OCI-M1 (cell line): ENCODE measurements at places on chromosomes 12 and 14.

- DNase-seq = no peak
Measured at GRCh38 chr12:88318726-88319125, 176.6 kb downstream of the TMTC3 start.

GRCh38 chr14:89215531-89215930 lies 201.5 kb downstream of the FOXN3 start:
- DNase-seq = no peak

DNA sequence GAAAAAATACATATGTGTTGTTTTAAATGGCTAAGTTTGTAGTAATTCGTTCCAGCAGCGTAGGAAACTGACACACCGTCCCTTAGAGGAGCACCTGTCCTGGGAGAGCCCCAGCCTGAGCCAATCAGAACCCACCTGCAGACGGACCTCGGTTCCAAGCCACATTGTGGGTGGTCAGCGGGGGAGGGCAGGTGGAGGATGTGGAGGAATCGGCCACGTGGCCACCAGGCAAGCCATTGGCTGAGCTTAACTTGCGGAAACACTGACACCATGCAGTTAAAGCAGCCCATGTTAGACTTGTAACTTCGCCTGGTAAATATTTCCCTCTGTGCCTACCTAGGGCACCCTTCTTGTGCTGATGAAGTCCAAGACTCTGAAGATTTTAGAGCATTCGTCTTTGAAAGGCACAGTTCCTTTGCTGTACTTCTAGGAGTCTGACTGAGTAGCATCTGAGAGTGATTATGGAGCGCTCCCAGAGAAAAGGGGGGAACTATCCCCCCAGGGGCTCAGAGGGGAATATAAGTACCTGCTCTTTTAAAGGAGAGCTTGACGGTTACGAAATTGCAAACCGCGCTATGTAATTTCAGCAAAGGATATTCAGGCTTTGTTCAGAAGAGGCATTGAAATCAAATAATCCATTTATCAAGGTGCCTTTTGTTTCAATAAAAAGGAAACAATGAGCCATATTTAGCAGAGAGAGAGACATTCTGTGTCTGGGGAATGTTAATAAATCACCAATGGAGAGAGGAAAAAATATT lies 135.7 kb downstream of the TMEM132C start:
- DNase-seq = no peak

- peak; percentile 93 for DNase-seq
Measured at GRCh38 chr12:58575256-58575655, 345.0 kb downstream of the LRIG3 start.

- no peak for DNase-seq
Measured at GRCh38 chr12:113154351-113154973, 4.9 kb downstream of the CFAP73 start.

GRCh38 chr12:28800129-28800528 lies 348.9 kb upstream of the FAR2 start:
- no peak for DNase-seq

- no peak for DNase-seq
Measured at GRCh38 chr14:58863661-58864345, 226.0 kb downstream of the DACT1 start.

- no peak for DNase-seq
Measured at GRCh38 chr14:50398189-50398580, 1.5 kb upstream of the CDKL1 start.

DNA sequence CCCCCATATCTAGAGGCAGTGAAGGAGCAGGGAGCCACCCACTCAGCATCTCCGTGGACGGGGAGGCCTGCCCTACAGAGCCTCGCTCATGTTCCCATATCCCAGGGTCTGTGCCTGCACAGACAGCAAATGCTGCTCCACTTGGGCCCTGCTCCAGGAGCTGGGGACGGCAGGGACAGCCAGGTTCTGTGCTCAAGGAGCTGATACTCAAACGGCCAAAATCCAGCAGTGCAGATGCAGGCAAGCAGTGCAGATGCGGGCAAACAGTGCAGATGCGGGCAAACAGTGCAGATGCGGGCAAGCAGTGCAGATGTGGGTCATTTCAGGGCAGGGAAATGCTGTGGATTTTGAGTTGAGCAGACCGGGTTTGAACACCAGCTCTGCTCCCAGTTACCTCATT lies 6.2 kb upstream of the SERPINA12 start:
- DNase-seq = no peak

DNA sequence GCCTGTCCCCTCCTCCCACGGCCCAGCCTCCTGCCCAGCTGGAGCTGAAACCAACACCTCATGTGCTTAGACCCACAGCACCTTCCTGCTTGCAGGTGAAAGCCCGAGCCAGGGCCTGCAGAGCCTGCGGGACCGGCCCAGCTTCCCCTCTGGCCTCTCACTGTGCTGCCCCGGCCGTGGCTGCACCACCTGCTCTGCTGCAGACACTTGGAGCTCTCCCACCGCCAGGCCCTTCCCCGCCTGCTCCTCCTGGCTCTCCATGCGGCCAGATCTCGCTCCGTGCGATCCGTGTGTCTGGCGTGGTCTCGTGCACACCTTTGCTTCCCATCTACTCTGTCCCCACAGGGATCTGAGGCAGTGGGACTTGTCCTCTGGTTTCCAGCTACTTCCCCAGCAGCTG lies 72.2 kb upstream of the FBRSL1 start:
- no peak for DNase-seq

GRCh38 chr12:52086944-52087835 lies 7.7 kb downstream of the SMIM41 start:
- no peak for DNase-seq
